ENCODE measurements at places on chromosomes 2 and 18.

- DNase-seq = no peak
Measured at GRCh38 chr2:100071335-100072043, 70.9 kb downstream of the AFF3 start.

- no peak for DNase-seq
Measured at GRCh38 chr2:220835583-220835982, 736.5 kb downstream of the EPHA4 start.

DNA sequence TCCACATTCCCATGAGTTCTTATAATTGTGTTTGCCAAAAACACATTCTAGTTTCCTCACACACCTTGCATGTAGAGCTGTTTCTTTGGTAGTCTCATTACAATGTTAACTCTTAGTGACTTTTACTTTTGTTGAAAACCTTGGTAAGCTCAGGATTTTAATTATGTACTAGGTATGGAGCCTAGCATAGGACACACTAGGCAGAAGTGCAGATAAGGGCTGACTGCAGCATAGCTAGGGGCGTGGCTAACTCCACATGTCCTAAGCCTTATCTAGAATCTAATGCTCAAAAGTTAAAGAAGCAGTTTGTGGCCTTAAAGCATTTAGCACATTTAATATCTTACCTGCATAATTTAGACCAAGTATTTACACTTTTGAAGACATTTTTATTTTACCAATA, 153.7 kb upstream of the FBXO11 start:
- DNase-seq = no peak

DNA sequence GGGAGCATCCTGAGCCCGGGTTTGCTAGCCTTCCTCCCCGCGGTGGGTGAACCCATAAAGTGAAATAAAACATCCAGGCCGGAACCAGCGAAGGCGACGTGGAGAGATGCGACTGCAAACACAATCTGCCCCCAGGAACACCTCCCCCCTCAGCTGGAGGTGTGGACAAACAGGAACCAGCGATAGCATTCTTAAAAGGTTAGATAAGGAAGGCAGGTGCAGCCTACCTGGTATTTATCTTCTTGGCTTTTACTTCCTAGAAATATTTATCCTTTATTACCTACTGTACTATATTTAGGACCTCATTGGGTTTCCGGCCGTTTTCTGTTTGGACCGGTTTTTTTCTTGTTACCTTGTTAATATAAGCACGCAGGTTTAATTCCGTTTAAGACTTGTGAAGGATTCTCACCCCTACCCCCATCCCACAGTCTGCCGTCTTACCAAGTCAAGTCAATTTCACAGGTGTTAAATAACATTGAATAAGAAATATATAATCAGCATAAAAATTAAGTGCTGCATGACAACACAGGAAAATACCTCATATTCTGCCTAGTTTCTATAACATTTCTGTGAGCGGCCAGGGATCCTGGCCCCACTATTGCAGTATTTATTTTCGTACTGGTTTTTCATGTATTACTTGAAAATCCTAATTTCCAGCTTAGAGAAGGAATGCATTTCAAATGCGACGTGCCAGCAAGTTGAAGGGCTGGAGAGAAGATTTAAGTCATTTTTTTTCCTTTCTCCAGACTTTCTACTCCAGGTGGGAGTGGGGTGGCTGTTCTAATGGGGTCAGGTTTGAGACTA, 224.0 kb upstream of the ID2 start:
- no peak for DNase-seq

GRCh38 chr2:122029456-122029855, 274.0 kb downstream of the TSN start:
- no peak for DNase-seq

- DNase-seq = no peak
Measured at GRCh38 chr2:158321264-158321663, 135.3 kb downstream of the CCDC148 start.

- DNase-seq = no peak
Measured at GRCh38 chr2:104407641-104408040, 446.3 kb upstream of the POU3F3 start.

DNA sequence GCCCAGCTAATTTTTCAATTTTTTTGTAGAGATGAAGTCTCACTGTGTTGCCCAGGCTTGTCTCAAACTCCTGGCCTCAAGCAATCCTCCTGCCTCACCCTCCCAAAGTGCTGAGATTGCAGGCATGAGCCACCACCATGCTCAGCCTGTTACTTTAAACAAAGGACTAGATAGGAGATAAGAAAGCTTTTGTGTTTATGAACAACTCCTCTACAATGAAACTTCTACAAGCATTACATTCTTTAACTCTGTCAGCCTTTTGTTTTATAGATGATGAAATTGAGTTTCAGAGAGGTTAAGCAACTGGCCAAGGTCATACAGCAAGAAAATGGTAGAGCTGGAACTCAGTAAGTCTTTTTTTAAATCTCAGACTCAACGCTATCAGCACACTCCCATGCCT, 22.7 kb downstream of the ALPK2 start:
- DNase-seq = no peak

- no peak for DNase-seq
Measured at GRCh38 chr2:155815851-155816250, 516.7 kb downstream of the NR4A2 start.
